ENCODE measurements at places on chromosomes 13 and 19. TPM values are rescaled to one million over a fixed set of nuclear protein-coding genes. Genes with fewer than 3 reads are reported as not detected.

Gene ZNF587
- 13.7 TPM for total RNA-seq

Gene NLRP11
- total RNA-seq: not detected

Gene SPACA4
- total RNA-seq: not detected

Gene WDR87
- total RNA-seq: not detected

Gene FCGBP
- 8.0 TPM for total RNA-seq

Gene LGALS7B
- not detected for total RNA-seq

Gene APOE
- total RNA-seq: 13.6 TPM

Gene MBD3L3
- total RNA-seq: not detected

Gene TMEM255B
- total RNA-seq: 6.9 TPM

Gene CBARP
- total RNA-seq: 1.1 TPM

Gene ICAM5
- 0.11 TPM for total RNA-seq

Gene UBE2L5
- not detected for total RNA-seq

Gene PAK4
- 14.0 TPM for total RNA-seq

Gene DHDH
- total RNA-seq: not detected

Gene UPF1
- total RNA-seq: 34.2 TPM

Gene KASH5
- total RNA-seq: not detected

Gene CYP2A6
- total RNA-seq: 0.27 TPM

Gene U2AF1L4
- 22.6 TPM for total RNA-seq

Gene MAP4K1
- 1.3 TPM for total RNA-seq

Gene AP1M2
- not detected for total RNA-seq

Gene FUT6
- total RNA-seq: not detected

Gene KIR2DL4
- not detected for total RNA-seq

Gene URI1
- 44.6 TPM for total RNA-seq

Gene MUC16
- total RNA-seq: not detected

Gene C19orf53
- total RNA-seq: 88.1 TPM

Gene MCF2L
- 38.1 TPM for total RNA-seq

Gene FNDC3A
- total RNA-seq: 16.9 TPM

Gene ECSIT
- total RNA-seq: 178 TPM

Gene PSG11
- total RNA-seq: not detected

Gene LPAR6
- 10.3 TPM for total RNA-seq

Gene C19orf18
- 2.4 TPM for total RNA-seq

Gene SIGLEC10
- 0.19 TPM for total RNA-seq

Gene ELAVL3
- 0.62 TPM for total RNA-seq

Gene ACOD1
- total RNA-seq: not detected

Gene FCHO1
- 0.75 TPM for total RNA-seq

Gene IGFL1
- not detected for total RNA-seq

Gene NUP62
- total RNA-seq: 28.2 TPM

Gene SPHK2
- 7.6 TPM for total RNA-seq

Gene ZNF763
- total RNA-seq: 3.7 TPM

Gene SERPINE3
- not detected for total RNA-seq

Gene F2RL3
- 0.16 TPM for total RNA-seq

Gene DENND1C
- total RNA-seq: 0.35 TPM

Measured in Right ventricle myocardium superior (tissue), 1 donor.